ENCODE measurements at places on chromosomes 7 and 10.

DNA sequence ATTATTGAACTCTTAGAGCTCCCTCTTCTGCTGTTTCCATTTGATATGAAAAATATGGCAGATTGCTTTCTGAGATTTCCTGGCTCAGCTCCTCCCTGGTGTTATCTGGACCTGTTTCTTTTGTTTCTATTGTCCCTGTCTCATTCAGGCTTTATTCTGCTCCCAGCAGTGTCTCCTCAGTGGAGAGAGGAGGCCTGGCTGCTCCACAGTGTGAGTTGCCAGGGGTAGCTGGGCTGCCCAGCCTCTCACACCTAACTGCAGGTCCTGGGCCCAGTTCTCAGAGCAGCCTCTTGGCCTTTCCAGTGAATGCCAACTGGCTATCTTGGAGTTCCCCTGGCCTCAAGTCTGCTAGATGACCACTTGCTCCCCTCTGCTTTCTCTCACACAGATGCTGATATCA is 127.0 kb downstream of the VPS41 start:
- no peak for DNase-seq

DNA sequence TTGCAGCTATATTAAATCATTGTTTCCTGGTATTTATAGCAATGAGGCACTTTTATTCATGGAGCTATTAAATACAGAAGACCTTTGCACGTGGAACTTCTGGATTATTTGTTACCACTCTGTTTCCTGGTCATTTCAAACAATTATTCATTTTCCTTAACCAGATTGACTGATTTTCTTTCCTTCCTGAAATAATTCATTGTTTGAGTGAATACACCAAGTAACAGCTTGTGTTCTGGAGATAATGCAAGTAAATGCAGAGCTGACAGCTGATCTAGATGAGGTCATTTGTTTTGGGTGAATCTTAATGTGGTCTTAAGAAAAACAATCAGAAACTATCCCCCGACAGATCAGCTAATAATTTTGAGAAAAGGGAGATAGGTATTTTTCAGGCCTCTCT is 497.7 kb downstream of the KIF20B start:
- DNase-seq = no peak

DNA sequence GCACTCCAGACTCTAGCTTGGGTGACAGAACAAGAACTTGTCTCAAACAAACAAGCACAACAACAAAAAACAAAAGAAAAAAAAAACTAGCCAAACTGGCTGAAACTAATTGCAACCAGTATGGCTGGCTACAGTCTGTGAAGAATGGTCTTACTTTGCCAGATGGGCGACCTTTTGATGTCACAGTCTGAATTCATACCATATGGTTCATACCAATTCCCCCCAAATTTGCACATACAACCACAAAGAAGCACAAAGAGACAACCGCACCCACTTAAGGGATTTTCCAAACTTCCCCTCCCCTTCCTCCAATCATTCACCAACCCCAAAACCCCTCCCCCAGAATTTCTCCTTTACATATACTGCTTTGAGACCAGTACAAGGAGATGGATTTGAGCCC is 114.2 kb downstream of the SPAG6 start:
- DNase-seq = no peak

DNA sequence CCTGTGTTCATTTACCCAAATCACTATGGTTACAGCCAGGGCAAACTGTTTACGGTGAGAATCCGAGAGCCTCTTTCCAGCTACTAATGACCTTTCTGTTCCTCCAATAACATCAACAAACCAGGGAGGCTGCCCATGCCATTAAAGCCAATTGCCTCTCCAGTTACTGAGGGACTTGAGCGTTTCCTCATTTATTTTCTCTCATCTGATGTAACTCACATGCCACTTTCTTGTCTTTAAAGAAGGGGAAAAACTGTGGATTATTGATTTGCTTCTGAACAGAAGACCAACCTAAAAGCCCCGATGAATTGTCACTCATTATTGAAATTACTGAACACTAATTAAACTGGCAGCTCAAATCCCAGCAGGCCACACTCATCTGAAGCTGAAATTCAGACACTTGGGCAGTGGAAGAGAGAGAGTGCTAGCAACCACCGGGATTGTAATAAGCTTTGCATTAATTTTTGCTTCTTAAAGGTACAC is 595.8 kb upstream of the MKI67 start:
- no peak for DNase-seq

All from stimulated activated CD4-positive, alpha-beta T cell treated with anti-CD3 and anti-CD28 coated beads, Interleukin-1b, Interleukin-23, amount 100 ng/mL, for 1 hour (primary cell).